Upper lobe of left lung (tissue), 6 donors: ENCODE measurements at places on chromosomes 16 and 17. TPM values are rescaled to one million over a fixed set of nuclear protein-coding genes. Genes with fewer than 3 reads are reported as not detected.

- H3K4me1 ChIP-seq, result no peaks in the 10 kb centered on the region
- no peak overlapping the region for H3K27ac ChIP-seq
- no peaks in the 10 kb centered on the region for H3K27me3 ChIP-seq
- no peak overlapping the region for H3K4me3 ChIP-seq
- DNase-seq, result no peak
Measured at GRCh38 chr16:13038591-13038990, 137.2 kb downstream of the SHISA9 start.

GRCh38 chr16:30875871-30876801 lies 17.7 kb downstream of the BCL7C start:
- H3K4me3 ChIP-seq, result peak overlapping the region; percentile 99
- peaks cover 10% of the 10 kb centered on the region for H3K36me3 ChIP-seq
- peaks cover 23% of the 10 kb centered on the region for H3K4me1 ChIP-seq
- no peak for DNase-seq

DNA sequence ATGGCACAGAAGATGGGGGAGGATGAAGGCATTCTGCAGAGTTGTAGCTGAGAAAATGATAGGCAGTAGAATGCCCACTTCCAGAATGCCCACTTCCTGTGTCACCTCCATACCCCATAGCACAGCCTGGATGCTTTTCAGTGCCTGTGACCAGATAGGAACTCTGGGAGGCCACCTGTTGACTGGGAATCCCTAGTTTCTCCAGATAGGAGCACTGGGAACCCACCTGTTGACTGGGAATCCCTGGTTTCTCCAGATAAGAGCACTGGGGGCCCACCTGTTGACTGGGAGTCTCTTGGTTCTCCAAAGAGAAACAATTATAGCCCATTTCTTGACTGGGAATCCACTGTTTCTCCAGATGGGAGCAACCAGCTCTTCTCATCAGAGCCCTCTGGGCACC lies 11.6 kb downstream of the CPHXL start:
- no peaks in the 10 kb centered on the region for H3K27me3 ChIP-seq
- H3K36me3 ChIP-seq, result no peaks in the 10 kb centered on the region
- H3K4me1 ChIP-seq, result no peaks in the 10 kb centered on the region
- no peak for DNase-seq
- H3K27ac ChIP-seq, result no peak overlapping the region
- no peak overlapping the region for H3K4me3 ChIP-seq

GRCh38 chr16:89104930-89105571 lies 11.4 kb downstream of the ACSF3 start:
- no peaks in the 10 kb centered on the region for H3K4me1 ChIP-seq
- no peak overlapping the region for H3K27ac ChIP-seq
- H3K27me3 ChIP-seq, result no peaks in the 10 kb centered on the region
- peaks cover 83% of the 10 kb centered on the region for H3K36me3 ChIP-seq

GRCh38 chr17:50830994-50831393 lies 4.4 kb upstream of the WFIKKN2 start:
- no peaks in the 10 kb centered on the region for H3K36me3 ChIP-seq
- H3K4me3 ChIP-seq, result no peak overlapping the region
- H3K4me1 ChIP-seq, result peaks cover 3% of the 10 kb centered on the region
- H3K27ac ChIP-seq, result no peak overlapping the region
- DNase-seq, result peak; percentile 62

- no peak for DNase-seq
- no peaks in the 10 kb centered on the region for H3K36me3 ChIP-seq
- no peaks in the 10 kb centered on the region for H3K27me3 ChIP-seq
- H3K4me1 ChIP-seq, result no peaks in the 10 kb centered on the region
Measured at GRCh38 chr16:77043076-77043475, 147.9 kb upstream of the MON1B start.

GRCh38 chr16:15482068-15482747 lies 47.8 kb downstream of the BMERB1 start:
- H3K4me3 ChIP-seq, result no peak overlapping the region
- H3K36me3 ChIP-seq, result no peaks in the 10 kb centered on the region
- no peaks in the 10 kb centered on the region for H3K27me3 ChIP-seq
- no peak for DNase-seq
- H3K27ac ChIP-seq, result no peak overlapping the region
- no peaks in the 10 kb centered on the region for H3K4me1 ChIP-seq

CDH8 gene
- 1.8 TPM for total RNA-seq
